CD4-positive, alpha-beta T cell treated with Interleukin-6 at 100 ng/mL for 8 hours (primary cell): ENCODE measurements at places on chromosomes 11 and 22.
A peak's percentile ranks its signal among the peaks of the same experiment; 100 is the strongest.

GRCh38 chr22:42621505-42622002 lies 6.9 kb upstream of the POLDIP3 start:
- DNase-seq, result peak; percentile 46

DNA sequence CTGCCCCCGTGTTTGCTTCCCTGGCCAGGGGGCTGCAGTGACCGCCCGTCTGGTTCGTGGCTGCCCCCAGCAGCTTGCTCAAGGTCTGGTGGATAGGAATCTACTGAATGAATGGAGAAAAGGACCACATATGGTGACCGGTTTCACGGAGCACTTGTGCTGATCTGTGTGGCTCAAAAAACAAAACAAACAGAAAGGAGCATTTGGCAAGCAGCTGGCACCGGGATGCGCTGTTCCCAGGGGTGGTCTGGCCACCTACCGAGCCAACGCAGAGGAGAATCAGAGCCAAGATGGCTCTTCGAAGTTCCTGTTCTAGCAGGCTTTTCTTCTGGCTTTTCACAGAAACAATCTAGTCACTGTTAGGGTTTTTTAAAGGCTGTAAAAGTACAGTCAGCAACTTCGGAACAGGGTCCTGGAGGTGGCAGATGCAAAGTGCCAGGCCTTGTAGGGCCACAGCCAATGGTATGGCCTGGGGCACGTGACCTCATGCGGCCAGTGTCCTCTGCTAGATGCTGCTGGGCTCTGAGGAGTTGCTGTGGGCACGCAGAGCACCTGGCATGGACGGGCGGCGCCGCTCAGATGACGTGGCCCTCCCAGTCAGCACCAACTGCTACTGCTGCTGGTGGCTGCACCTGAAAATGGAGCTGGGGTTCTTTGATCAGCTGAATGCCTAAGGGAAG lies 27.3 kb upstream of the PACSIN2 start:
- no peak for DNase-seq

- no peak for DNase-seq
Observed at GRCh38 chr22:21713428-21714058, 22.1 kb downstream of the YPEL1 start.

- DNase-seq, result no peak
Observed at GRCh38 chr11:2143477-2143798, 4.2 kb upstream of the IGF2 start.
